ENCODE measurements at places on chromosomes 12 and 14. TPM values are rescaled to one million over a fixed set of nuclear protein-coding genes. Genes with fewer than 3 reads are reported as not detected.
A peak's percentile ranks its signal among the peaks of the same experiment; 100 is the strongest.

B4GALNT1 gene
- total RNA-seq = 42.3 TPM

NID2 gene
- 2.5 TPM for total RNA-seq

KRT7 gene
- total RNA-seq = 2,979 TPM

ERP27 gene
- not detected for total RNA-seq

EML5 gene
- 0.66 TPM for total RNA-seq

FAM234B gene
- total RNA-seq = 3.1 TPM

LMNTD1 gene
- not detected for total RNA-seq

WNT1 gene
- not detected for total RNA-seq

CCDC59 gene
- total RNA-seq = 70.1 TPM

OTOGL gene
- 3.1 TPM for total RNA-seq

- no peak for DNase-seq
Observed at GRCh38 chr14:21300892-21301291, 21.0 kb downstream of the RPGRIP1 start.

DNA sequence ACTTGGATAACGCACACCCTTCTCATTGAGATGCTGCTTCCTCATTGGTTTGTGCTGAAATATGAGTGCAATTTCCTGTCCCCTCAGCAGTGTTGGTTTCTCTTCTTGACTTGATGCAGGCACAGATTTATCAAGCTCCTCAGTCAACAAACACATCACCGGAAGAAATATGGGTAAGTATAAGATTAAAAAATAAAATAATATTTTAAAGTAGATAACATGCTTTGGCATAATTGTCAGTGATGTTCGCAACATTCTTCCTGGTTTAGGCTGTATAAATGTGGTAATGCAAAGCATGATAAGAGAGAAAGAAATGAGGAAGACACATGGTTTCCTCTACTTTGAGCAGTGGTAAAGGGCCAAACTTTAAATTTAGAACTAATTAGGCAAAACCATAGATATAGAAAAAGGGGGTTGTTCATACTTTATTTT is at the start of gene GPR65:
Gene GPR65, plus strand, starts transcription at position 86 of the 432 bp plus-strand sequence. CDS start 5,713 bp downstream, outside the sequence.
- no peak for DNase-seq

DNA sequence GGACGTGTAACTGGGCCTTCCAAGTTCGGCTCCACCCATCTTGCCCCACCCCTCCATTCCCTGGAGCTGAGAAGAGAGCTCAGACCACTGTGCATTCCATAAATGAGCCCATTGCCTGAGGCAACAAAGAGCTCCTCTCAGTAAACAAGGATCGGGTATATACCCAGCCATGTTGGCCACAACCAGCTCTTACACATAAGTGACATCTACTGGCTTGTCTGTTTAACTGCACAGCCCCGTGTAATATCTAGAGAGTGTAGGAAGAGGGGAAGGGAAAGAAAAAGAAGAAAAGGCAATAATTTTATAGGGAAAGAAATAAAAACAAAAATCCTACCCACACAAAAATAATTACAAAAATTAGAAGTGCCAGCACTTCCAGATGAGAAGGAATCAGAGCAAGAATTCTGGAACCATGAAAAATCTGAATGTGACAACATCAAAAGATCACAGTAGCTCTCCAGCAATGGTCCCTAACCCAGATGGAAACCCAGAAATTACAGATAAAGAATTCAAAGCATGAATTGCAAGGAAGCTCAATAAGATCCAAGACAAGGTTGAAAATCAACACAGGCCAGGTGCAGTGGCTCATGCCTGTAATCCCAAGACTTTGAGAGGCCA is 308.1 kb downstream of the RPAP3 start:
- DNase-seq = peak; percentile 94

DNA sequence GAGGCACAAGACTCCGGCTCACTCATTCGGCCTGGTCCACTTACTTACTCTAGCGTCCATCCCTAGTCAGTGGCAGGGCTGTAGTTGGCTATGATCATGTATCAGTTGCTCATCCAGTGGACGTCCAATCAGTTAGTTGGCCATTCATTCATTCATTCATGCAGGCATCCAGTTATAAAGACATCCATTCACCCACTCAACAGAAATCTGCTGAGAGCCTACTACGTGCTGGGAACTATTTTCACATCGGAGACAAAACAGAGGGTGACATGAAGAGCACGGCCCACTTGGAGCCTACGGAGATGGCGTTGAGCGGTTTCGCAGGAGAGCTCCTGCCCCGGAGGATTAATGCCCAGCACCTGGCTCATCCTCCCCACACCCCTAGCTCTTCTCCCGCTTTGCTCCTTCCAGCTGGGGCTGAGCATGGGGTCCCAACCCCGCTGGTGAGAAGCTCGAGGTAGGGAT is 49.7 kb downstream of the SNAPC1 start:
- DNase-seq = no peak

DNA sequence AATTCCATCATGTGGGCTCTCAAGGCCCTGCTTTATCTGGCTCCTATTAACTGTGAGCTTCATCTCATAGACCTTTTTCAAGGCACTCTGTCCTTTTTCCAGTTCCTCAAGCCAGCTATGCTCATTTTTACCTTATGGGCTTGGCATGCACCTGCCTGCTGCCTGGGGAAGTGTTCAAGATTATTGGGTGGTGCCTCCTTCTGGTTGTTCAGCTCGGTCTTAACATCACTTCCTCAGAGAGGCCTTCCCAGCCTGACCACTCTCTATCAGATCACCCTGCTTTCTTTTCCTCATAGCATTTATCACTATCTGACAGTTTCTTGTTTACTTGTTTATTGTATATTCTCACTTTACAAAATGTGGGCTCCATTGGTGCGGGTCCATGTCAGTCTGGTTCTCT is 141.3 kb downstream of the PTPRR start:
- DNase-seq = no peak

DNA sequence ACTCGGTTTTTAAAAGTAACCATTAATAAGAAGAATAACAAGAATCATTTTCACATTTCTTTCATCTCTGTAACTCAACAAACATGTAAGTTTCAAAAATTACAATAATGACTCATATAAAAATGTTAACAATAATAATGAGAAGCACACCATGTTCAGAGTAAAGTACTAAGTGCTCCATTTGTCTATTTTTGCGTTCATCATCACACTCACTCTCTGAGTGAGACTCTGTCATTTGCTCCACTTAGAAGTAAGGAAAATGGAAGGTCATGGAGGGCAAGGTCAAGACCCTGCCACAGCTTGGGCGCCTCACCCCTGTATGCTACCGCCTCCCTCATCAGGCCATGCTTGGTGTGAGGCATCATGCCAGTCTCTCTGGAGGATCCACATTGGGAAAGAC is 129.9 kb downstream of the TMEM30B start:
- DNase-seq = no peak

DNA sequence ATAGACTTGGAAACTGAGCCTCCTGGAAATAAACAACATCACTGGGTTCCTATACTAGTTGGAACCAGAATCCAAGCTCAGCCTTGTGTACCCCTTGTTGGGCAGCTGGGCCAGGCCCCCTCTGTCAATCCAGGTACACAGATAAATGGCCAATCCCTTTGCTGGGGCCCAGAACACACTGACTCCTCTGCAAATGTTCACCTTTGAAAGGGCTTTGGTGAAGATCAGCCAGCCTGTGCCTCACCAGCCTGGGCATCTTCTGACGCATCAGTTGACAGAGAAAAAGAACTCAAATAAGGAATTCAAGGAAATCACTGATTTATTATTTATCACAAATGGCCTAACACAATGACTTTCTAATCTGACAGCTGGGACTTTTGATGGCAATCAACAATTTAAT is 1090.2 kb downstream of the BCL11B start:
- DNase-seq = no peak

GRCh38 chr12:41361738-41362137 is 173.6 kb downstream of the PDZRN4 start:
- DNase-seq = no peak

- DNase-seq = no peak
Observed at GRCh38 chr12:79934281-79935020, 446 bp downstream of the PPP1R12A start.

DNA sequence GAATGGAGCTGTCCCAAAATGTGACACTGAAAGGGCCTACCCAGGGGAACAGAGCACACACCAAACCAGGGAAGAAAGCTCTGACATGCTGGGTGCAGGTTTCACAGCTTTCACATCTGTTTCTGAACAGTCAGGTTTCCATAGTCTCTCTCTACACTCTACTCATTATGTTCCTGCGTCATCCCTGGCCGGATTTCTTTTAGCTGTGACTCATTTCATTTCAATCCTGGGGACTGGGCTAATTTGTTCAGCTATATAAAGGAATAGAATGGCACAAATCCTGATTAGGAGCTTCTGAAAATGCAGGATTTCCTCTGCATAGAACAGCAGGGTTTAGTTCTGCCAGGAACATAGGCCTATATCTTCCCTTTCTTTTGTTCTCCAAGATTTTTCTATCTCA is 649.8 kb downstream of the RPS29 start:
- peak; percentile 60 for DNase-seq

DNA sequence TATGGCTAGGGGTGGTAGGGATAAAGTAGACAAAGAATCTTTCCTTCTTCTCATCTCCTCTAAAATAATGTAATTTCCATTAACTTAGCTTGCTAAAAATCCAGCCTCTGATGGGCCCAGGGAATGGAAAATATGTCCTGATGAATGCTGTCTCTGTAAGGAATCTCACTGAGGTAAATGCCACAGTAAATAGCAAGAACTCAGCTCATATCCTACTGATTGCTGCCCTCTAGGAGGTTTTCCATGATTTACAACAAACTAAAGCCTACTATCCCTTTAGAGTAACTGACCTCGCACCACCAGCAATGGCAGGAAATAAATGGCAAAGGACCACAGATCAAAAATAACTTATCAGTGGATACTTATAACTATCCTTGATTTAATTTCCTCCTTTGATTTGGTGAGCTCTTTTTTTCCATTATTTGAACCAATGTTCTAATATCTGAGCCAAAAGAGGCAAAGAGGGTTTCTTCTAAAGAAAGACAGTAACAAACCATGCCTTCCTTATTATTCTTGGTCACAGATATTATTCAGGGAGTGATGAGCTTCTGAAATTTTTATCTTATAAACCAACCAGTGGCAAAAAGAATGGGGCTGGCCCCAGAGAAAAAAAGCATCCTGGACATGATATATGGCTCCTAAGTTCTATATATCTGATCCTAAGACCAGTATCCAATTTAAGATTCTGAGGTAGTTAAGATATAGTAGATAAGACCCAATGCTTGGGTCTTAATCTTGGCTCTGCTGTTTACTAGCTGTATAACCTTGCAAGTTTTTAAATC is 43.8 kb downstream of the SENP1 start:
- peak; percentile 47 for DNase-seq

DNA sequence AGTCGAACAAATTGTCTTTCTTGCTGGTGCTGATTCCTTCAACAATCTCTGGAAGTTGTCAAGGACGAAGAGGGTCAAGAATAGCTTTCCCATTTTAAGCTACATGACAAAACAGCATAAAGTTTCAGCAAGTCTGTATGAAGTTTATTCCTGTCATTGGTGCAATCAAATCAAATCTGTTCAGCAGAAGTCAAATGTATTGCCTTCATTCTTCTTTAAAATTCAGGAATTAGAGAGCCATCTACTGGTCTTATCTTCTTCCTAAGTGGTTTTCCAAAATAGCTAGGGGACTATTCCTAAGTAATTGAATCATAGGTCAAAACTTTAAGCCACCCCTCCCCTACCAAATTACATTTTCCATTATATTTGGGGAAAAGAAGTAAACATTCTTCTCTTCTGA is 990.2 kb downstream of the GALC start:
- DNase-seq = no peak

GRCh38 chr12:20125276-20125798 is 243.0 kb upstream of the PDE3A start:
- no peak for DNase-seq

DNA sequence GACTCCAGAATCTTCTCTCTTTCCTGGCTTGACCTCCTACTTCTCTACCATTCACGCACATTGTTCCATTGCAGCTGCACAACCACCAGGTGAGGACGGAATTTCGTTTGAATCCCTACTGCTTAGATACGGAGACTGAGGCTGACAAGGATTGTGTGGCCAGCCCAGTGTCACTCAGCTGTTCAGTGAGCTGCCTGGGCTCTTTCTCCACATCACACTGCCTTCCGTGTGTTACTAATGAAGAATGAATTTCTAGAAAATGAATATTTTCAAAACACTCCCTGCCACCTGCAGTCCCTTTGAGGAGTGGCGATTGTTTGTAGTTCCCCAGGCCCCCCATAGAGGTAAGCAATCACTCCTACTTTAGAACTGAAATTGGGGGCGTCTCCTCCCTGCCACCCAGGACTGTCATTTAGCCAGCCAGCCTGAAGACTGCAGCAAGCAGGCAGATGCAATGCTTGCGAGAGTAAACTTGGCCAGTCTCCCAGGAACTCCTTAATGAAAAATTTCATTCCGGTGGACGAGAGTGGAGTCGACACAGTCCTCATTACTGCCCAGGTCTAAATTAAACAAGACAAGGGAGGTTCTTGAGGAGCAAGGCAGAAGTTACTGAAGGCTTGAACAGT is 239.7 kb downstream of the SLC41A2 start:
- no peak for DNase-seq

GRCh38 chr12:28099871-28100270 is 90.4 kb upstream of the CCDC91 start:
- no peak for DNase-seq

GRCh38 chr14:52305014-52305413 is 9.1 kb upstream of the PTGER2 start:
- no peak for DNase-seq

DNA sequence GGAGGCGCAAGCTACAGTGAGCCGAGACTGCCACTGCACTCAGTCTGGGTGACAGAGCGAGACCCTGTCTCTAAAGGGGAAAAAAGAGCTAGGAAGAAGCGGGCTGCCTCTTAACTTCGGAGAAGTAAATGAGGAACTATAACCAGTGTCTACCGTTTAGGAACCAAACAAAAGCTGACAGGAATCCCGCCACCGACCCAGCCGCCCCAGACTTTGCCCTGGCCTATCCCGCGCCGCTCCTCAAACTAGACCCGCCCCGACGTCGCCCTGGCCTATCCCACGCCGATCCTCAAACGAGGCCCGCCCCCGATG is 568 bp upstream of the SIVA1 start:
- DNase-seq = no peak

DNA sequence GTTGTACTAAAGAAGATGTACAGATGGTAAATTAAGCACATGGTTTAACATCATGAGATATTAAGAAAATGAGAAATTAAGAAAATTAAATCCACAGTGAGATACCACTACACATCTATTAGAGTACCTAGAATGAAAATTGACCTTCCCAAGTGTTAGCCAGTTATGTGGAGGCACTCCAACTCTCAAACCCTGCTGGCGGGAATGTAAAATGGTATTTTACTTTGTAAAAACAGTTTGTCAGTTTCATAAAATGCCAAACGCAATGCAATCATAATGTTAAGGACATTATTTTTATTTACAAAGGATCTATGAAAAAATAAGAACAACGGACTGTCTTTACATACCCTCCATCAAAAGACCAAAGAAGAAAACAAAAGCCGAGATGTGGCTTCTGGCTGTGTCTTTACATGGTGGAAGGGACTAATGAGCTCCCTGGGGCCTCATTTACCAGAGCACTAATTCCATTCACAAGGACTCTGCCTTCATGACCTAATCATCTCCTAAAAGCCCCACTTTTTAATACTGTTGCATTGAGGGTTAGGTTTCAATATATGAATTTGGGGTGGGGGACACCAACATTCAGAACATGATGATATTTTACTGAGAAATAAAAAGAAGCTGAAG is 1178.7 kb downstream of the AACS start:
- DNase-seq = no peak

GRCh38 chr12:94561943-94562411 is 88.4 kb downstream of the TMCC3 start:
- peak; percentile 89 for DNase-seq

- peak; percentile 48 for DNase-seq
Observed at GRCh38 chr12:115541891-115542421, 735.5 kb downstream of the MED13L start.

GRCh38 chr14:25250516-25250915 is 200.6 kb upstream of the STXBP6 start:
- DNase-seq = no peak

GRCh38 chr14:89922031-89922907 is 32.3 kb downstream of the EFCAB11 start:
- DNase-seq = peak; percentile 79
